ENCODE measurements at places on chromosomes 1 and 21.

DNA sequence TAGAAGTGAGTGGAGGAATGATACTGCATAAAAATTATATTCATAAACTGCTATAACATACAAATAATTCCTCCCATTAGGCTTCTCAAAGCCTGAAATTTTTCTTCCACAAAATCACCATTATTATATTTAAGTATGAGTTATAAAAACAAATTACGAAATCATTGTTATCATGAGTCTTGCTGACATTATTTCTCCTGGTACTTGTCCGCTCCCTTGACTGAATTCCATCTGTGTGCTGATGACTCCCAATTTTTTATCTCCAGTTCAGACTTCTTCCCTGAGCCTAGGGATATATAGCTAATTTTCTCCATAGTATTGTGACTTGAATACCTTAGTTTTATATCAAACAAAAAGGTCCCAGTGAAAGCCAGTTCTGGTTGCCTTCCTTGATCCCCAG, 268.2 kb downstream of the HMCN1 start:
- DNase-seq = no peak

GRCh38 chr1:182614796-182615454, 10.7 kb upstream of the RGS16 start:
- no peak for DNase-seq

GRCh38 chr21:36035381-36035791, 24.9 kb downstream of the SETD4 start:
- DNase-seq = no peak

- DNase-seq = no peak
Measured at GRCh38 chr1:30929135-30929889, 20.8 kb upstream of the SDC3 start.

GRCh38 chr1:219751870-219752507, 139.1 kb upstream of the ZC3H11B start:
- no peak for DNase-seq

DNA sequence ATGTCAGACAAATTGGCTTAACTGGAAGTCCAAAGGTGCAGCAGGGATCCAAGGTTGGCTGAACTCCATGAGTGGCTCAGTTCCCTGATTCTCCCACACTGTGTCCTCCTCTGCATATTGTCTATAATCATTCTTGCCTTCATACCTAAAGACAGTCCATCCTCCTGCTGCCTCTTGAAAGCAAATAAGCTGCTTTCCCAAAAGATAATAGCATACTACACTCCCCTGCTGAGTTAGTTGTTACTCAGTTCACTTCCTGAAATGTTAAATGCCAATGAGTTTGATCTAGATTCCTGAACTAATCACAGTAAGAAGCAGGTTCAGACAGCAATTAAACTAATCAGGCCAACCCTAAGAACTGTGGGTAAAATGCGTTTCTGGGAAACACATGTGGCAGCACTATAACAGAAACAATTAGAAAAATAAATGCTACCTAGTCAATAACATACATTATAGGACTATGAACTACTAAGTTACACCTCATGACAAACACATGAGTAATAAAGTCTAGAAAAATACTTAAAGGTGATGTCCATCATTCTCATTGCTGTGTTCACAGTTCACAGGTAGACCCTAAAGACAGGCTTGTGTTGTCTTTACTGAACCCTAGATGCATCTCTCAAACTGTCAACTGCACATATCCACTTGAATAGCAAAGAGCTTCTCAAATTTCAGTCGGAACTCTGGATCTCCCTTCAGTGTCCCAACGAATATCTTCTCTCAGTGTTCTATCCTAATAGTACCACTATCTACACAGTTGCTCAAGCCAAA, 50.8 kb upstream of the BOLA1 start:
- DNase-seq = peak; percentile 91

DNA sequence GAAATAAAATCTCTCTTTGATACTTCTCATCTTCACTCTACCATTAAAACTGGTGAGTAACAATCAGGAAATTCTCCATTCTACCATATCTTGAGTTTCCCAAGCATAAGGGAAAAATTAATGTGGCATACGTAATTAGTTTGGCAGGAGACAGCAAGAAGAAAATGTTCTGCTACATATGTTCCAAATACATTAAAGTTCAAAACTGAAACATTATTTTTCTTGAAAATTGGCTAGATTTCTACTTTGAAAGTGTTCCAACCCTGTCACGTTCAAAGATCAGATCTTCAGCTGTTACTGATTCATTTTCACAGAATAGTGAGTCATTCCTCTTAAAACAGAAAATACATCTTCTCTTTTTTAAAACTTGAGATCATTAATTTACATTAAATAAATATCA, 48.5 kb downstream of the PIGK start:
- DNase-seq = no peak

DNA sequence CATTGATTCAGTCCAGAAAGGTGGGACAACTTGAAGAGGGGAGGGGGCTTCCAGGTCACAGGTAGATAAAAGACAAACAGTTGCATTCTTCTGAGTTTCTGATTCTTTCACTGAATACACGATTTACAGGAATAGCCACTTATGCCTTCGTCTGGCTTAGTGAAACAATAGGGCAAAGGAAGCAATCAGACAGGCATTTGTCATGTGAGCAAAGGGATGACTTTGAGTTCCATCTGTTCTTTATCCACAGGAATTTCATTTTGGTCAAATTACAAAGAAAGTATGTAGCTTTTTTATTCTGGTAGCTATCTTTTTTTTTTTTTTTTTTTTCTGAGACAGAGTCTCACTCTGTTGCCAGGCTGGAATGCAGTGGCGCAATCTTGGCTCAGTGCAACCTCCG, 202.5 kb downstream of the TTLL7 start:
- DNase-seq = no peak

DNA sequence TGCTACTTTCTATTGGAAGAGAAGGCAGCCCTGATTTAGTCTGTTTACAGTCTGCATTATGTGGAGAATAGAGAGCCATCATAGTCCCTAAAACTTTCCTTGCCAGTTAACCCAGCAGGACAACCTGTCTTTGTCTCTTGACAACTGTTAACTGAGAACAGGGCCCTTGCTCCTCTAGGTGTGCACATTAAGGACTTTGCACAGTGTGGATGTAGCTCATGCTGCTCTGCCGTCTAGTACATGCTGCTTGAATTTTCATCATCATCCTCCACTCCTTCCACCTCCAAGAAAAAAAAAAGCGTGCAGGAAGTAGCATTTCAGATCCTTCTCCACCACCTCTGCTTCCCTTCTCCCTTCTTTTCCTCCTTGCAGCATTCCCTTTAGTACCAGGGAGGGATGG, 91.5 kb downstream of the PBX1 start:
- no peak for DNase-seq

GRCh38 chr21:45164838-45165237, 90.5 kb downstream of the ADARB1 start:
- DNase-seq = no peak

DNA sequence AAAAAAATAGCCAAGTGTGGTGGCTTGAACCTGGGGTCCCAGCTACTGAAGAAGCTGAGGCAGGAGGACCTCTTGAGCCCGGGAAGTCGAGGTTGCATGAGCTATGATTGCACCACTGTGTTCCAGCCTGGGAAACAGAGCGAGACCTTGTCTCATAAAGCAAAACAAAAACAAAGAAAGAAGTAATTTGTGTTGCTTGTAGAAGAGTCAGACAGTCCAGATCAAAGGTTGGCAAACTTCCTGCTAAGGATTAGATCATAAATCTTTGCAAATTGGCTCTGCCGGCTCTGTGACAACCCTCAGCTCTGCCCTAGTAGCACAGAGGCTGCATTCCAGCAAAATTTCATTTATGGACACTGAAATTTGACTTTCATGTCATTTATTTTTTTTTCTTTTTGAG, 19.0 kb upstream of the MFN2 start:
- DNase-seq = no peak

GRCh38 chr1:221331273-221332183, 410.4 kb downstream of the DUSP10 start:
- DNase-seq = no peak

GRCh38 chr1:33527934-33528333, 55.5 kb downstream of the ZSCAN20 start:
- DNase-seq = no peak

- no peak for DNase-seq
Measured at GRCh38 chr1:94327001-94327690, 89.8 kb upstream of the ARHGAP29 start.

DNA sequence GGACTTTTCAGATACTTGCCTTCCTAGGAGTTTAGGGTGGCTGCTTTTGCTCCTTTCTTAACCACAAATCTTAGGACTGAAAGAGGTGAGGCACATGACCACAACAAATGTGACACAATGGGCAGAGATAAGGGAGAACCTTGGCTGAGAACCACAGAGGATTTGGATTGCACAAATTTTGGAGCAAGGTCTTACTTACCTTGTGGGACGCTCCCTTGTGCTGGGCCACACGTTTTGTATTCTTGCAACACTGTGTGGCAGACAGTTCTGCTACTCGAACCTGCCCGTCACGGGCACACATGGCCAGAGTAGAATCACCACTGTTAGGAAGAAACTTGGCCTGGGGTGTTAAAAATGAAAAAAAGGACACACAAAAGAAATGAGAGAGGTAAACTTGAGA, 23.9 kb downstream of the DCAF8 start:
- DNase-seq = no peak

DNA sequence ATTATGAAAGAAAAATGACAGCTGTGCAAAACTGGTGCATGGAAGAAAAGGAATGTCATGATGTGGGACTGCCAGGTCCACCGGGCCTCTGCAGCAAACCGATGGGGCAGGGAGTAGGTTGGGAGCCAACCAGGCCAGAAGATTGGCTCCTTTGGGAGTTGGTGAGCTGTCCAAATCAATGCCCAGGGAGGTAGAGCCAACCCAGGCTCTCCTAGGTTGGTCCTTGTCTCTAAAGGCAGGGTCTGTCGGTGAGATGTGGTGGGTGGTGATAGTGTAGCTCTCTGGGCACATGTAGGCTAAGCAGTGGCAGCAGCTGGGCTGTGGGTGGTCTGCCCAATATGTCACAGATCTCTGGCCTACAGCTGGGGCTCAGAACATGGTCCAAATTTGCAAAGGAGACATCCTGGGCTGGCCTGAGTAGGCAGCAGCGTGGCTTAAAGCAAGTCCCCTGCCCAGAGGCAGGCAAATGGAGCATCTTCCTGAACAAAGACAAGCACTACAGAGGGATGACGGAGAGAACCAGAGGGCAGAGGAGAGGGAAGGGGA, 61.2 kb upstream of the PRDX6 start:
- DNase-seq = no peak

Data from NCI-H187 treated with DMSO at 0.1 percent for 48 hours (cell line).